ENCODE measurements at places on chromosomes 3 and 15. TPM values are rescaled to one million over a fixed set of nuclear protein-coding genes. Genes with fewer than 3 reads are reported as not detected.

The AQR gene
- total RNA-seq = 9.8 TPM

The ZNF80 gene
- total RNA-seq = not detected

The CLDN16 gene
- total RNA-seq = not detected

The DIS3L gene
- total RNA-seq = 36.6 TPM

The HSPBAP1 gene
- total RNA-seq = 3.8 TPM

The KBTBD13 gene
- 5.2 TPM for total RNA-seq

Measured in left ventricle myocardium inferior (tissue), 1 donor.